ENCODE measurements at places on chromosomes 5 and 9.

DNA sequence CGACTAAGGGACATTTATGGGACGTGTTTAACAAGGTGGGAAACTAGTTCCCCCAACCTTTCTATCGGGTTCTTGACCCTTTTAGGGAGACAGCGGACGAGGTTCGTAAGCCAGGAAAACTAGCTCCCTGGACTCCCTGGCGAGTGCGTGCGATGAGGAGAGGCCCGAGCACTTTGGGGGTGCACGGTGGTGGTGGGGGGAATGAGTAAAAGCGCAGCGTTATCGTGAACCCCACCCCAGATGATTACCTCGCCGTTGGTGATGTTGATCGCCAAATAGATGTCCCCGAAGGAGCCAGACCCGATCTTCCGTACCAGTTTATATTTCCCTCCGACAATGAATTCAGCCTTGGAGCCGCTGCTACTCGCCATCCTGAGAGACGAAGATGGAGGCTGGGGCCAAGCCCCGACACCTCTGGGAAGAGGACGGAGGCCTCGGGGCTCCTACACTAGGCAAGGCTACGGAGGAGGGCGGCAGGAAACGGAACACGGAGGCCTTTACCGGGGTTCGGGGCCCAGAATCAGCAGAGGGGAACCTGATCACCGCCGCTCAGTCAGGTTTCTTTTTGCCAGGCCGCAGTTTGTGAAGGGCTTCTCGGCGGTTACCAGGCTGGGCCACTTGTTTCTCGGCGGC lies 529 bp downstream of the CSNK1A1 start:
- DNase-seq: no peak

DNA sequence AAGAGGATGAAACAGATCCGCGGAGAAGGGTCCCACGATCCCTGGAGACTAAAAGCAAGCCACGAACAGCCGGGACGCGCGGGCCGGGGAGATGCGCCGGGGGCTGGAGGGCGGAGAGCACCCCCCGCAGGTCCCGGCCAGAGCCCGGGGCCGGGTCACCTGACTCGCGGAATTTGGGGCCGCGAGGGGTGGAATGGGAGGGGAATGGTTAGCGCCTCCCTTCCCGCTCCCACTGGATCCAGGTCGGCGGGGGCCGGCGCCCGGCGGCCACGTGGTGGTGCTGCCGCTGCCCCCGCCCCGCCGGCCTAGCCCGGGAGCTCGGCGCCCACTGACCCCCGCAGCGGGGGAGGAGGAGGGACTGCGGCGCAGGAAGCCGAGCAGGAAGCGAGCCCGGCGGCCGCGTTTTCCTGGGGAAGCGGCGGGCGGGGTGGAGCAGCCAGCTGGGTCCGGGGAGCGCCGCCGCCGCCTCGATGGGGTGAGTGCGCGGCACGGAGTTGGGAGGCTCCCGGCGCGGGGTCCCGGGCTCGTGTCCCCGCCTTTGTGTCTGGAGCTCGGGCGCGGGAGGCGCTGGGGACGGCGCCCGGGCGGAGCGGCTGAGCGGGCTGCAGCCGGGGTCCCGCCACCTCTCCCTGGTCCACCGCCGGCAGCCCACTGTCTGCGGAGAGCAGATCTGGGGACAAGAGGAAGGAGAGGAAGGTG lies at the start of gene RAI14:
Gene RAI14, plus strand, starts transcription at position 328 of the 699 bp plus-strand sequence. CDS start 30,592 bp downstream, outside the sequence.
- peak; percentile 72 for DNase-seq

DNA sequence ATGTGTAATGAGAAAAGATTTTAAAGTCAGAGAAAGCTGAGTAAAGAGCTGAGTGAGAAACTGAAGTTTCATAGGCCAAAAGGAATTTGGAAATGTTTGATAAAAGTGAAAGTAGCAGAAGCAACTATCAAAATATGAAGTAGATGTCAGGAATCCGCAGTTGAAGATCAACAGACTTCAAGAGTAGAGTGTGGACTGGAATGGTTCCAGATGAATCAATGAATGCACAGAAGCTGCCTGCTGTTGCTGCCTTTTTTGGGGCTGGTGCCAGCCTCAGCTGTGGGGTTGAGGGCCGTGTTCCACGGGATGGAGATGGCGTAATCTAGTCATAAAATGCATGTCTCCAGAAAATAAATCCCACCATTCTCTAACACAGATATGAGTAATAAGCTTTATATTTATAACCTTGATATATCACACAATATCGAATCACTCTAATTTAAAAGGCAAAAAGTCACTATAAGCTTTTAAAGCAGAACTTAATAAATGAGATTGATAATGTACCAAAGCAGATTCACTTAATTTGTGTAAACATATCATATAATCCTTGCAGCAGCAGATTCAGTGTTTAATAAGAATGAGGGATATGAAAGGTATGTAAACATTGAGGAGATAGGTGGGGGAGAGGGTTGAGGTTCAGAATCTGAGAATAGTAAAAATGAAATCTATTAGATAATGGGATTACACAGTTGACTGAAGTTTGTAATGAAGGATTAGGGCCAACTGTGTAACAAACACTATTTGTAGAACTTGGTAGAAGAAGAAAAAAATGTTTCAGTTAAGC lies 652.3 kb upstream of the FTMT start:
- peak; percentile 87 for DNase-seq

- DNase-seq: no peak
Measured at GRCh38 chr9:134630861-134631260, 10.7 kb upstream of the COL5A1 start.

DNA sequence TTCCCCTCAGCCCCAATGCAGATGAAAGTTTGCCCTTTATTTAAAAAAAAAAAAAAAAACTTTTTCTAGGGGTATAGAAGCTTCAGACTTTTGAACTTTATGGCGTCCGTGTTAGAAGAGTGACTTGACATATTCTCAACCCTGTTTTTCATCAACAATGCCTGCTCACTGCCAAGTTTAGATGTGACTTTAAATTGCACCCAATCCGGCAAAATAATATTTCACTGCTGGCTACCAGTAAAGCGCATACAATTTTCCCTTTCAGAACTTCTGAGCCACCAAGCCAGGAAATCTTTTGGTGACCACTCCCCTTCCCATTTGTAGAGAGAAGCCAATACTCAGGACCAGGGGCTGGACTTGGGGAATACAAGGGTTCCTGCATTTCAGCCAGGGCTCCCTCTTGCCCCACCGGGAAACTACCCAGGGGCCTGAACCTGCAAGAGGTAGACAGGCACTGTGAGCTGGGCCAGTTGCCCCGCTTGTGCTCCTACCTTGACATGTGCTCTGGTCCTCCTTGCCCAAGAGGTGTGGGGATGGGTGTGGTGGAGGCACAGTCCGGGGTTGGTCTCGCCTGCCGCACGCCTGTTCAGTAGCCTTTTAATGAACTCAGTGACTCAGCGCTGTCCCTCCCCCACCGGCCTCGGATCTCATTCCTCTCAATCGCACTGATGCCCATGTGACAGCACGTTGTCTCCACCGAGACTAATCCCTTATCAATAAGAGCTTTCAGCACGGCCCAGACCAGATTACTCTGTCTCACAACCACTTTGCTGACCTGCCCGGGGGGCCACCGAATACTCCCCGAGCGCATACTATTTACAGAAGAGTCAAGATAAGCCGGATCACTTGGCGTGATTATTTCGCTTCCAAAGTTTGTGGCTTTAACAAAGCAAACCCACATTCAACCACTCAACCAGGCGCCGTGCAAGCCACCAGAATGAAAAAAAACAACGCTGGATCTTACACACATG lies 226.4 kb downstream of the DCP2 start:
- no peak for DNase-seq

- DNase-seq: no peak
Measured at GRCh38 chr9:4042991-4043390, 256.9 kb downstream of the GLIS3 start.

DNA sequence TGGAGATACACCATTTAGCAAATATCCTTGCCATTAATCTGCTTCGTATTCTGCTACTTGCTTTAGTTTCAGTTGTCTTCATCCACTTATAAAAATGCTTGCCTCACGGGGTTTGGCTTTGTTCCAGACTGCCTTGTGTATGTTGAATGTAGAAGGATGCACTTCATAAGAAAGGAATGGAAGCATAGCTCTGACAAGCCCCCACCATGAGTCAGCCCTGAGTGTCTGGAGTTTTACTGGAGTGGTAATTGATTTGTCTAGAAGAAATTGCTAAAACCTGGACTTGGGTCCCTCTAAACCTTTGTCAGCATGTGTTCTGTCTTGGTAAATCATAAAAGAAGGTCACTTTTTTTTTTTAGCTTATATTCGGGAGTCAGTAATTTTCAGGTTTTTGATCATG lies 4.6 kb downstream of the TEX48 start:
- peak; percentile 98 for DNase-seq

DNA sequence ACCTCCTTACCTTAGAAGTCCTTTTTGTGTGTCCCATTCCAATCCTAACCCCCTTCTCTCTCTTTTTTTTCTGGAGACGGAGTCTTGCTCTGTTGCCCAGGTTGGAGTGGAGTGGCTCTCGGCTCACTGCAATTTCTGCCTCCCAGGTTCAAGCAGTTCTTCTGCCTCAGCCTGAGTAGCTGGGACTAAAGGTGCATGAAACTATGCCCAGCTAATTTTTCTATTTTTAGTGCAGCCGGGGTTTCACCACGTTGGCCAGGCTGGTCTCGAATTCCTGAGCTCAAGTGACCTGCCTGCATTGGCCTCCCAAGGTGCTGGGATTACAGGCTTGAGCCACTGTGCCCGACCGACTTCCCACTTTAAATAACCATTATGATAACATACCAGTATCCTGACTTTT lies 17.5 kb downstream of the TMEM38B start:
- no peak for DNase-seq

GRCh38 chr5:132342291-132343180 lies 27.0 kb upstream of the SLC22A5 start:
- DNase-seq: no peak

- DNase-seq: no peak
Measured at GRCh38 chr5:157172403-157172802, 6.3 kb upstream of the GARIN3 start.

GRCh38 chr9:115063058-115063845 lies 54.7 kb downstream of the TNC start:
- peak; percentile 54 for DNase-seq

Measured in stromal cell of bone marrow (primary cell).